ENCODE measurements at places on chromosomes 5 and 9.
A peak's percentile ranks its signal among the peaks of the same experiment; 100 is the strongest.

- no peak for DNase-seq
Measured at GRCh38 chr5:172533399-172534228, 79.3 kb upstream of the SH3PXD2B start.

DNA sequence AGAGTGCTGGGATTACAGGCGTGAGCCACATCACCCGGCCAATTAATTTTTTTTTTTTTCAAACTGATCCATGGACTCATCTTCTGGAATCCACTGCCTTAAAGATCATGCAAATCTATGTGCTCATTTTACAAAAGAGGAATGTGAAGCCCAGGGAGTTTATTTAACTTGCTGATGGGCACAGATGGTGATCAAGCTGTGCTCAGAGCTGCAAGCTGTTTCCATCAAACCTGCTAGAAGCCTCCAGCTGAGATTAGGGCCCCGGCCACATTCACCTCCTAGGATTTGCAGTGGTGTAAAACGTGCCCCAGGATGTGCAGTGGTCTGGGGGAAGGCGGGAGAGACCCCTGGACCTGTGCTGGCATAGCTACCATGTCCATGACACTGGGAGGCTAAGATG lies 56.1 kb upstream of the TUT7 start:
- DNase-seq: no peak

GRCh38 chr9:33660772-33661171 lies 134.6 kb upstream of the PRSS3 start:
- DNase-seq: no peak

DNA sequence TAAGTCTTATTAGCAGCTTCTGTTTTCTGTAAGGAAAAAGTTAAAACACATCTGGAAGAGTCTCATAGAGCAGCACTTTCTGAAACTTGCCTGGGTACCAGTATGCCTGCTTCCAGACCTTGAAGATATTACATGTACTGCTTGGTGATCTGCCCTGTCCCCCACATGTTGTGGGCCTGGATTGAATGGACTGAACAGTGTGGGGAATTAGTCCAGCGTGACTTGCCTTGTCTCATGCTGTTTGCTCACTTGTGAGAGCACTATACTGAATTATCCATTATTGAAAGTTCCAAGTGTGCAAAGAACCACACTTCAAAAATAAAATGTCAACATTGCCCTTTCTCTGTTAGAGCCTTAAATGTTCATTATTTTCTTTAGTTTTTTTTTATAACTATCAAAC lies 8.9 kb downstream of the CTNNA1 start:
- no peak for DNase-seq

GRCh38 chr9:125593581-125594222 lies 113.3 kb downstream of the MAPKAP1 start:
- no peak for DNase-seq

DNA sequence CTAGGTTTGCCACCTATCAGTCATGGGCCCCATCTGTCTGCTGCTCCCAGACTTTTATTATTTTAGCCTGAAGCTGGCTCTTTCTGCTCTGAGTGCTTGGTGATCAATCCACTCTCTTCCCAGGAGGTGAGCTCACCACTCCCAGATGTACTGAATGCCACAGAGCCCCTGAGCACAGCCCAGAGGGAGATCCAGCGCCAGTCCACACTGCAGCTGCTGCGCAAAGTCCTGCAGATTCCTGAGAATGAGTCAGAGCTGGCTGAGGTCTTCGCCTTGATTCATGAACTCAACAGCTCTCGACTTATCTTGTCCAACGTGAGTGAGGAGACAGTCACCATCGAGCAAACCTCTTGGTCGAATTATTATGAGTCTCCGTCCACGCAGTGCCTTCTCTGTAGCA lies 36.0 kb downstream of the HMGXB3 start:
- peak; percentile 97 for DNase-seq

- DNase-seq: no peak
Measured at GRCh38 chr9:28651050-28651722, 1077.9 kb upstream of the C9orf72 start.

- no peak for DNase-seq
Measured at GRCh38 chr5:40754381-40755092, 1.2 kb downstream of the TTC33 start.

- peak; percentile 31 for DNase-seq
Measured at GRCh38 chr5:78162253-78162862, 132.1 kb downstream of the AP3B1 start.

- DNase-seq: no peak
Measured at GRCh38 chr5:172939071-172939470, 20.2 kb upstream of the RPL26L1 start.

- no peak for DNase-seq
Measured at GRCh38 chr9:74498621-74499095, 1.5 kb downstream of the RORB start.

All from astrocyte of the spinal cord (primary cell).